ENCODE measurements at places on chromosomes 11 and 22. TPM values are rescaled to one million over a fixed set of nuclear protein-coding genes. Genes with fewer than 3 reads are reported as not detected.

DNA sequence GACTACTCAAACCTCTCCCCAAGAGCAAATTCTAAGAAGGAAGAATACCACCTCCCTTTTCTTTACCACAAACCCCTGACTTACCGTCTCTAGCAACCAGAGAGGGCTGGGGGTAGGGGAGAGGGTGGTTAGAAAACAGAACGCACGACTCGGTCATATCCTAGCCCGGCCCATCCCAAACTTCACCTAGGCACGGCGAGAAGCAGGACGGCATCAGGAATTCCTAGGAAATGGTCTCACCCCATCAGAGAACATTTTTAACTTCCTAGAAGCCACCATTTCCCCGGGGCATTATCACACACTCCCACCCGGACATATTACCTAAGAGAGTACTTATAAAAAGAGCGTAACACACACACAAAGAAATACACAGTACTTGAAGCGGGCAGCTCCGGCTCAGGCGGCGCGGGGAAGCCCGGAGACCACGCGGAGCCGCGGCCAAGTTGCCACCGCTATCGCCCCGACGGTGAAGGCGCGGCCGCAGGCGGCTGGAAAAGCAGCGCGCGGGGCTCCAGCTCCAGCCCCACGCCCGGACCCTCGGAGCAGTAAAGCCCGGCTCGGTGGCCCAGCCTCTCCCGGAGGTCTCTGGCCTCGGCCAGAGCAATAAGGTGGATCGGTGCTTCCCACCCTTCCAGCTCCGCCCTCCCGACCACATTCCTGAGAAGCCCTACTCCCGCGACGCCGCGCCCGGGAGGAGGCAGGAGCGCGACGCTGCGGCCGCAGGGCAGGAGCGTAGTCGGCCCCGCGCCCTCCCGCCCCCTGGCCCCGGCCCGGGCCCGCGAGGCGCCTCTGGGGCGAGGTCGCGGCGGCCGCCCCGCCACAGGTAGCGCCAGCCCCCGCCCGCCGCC is 878 bp downstream of the RRAS2 start:
- DNase-seq: peak; percentile 54

DNA sequence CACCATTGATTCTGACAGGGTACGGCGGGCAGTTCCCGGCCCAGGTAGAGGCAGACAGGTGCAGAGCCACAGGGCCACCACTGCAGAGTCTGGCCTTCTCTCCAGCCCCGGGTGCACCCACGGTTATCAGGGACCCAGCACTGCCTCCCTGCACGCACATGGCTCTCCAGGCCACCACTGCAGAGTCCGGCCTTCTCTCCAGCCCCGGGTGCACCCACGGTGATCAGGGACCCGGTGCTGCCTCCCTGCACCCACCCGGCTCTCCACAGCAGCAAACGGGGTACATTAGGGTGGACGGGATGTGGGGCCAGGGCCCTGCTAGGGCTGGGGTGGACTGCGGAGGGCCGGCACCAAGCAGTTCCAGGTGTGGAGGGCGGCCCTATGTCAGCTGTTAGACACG is 272.9 kb downstream of the BRD1 start:
- no peak for DNase-seq

DNA sequence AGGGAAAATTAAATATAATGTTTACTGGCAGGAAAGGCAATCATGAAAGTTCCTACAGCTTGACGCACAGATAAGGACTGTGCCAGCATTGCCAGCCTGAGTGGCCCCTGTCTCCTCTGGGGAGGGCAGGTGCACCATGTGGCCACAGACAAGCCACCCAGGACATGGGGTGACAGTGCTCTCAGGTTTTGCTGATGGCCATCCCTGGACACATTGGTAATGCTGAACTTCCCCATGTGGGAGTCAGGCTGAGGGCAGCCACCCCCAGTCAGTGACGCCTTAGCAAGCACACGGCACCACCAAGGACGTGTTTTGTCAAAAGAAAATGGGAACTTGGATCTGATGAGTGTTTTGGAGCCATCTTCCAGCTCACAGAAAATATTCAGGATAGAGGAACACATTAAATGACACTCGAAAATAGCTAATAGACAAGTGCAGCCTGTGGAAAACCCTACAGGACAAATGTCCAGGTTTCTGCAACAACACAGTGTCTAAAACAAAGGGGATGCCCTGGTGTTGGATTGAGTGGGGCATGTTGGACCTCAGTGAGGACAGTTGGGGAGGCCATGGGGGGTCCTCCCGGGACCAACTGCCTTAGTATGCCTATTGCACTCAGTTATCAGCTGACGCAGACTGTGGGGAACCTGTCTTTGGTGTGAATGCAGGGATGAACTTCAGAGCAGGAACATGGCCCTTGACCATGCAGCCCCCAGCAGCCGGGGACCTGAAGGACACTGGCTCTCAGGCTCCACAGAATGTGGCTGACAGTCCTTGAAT is 1450.5 kb downstream of the BRD1 start:
- no peak for DNase-seq

DNA sequence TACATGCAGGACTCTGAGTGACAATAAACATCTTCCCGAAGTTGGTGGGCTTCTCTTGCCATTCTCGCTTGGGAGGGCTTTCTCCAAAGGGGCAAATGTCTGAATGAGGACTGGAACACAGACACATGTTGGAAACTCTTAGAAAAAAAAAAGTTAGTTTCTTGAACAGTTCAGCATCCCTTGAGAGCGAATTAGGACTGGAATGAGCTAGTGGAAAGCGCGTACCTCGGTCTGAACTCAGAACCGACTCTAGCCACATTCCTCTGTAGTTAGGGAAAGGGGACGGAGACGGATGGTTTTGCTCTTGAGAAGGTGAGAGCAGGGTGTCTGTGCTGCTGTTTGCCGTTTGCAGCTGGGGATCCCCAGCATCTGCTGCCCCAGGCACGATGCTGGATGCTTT is 517.3 kb downstream of the TBC1D22A start:
- DNase-seq: no peak

GRCh38 chr11:64450168-64450560 is 91.2 kb downstream of the RPS6KA4 start:
- no peak for DNase-seq

GRCh38 chr11:94880216-94880615 is 93.1 kb downstream of the CWC15 start:
- no peak for DNase-seq

- DNase-seq: no peak
Measured at GRCh38 chr11:95379479-95379878, 148.5 kb upstream of the SESN3 start.

GRCh38 chr11:22927793-22928192 is 67.5 kb upstream of the CCDC179 start:
- no peak for DNase-seq

Gene GCAT
- total RNA-seq: 11.9 TPM

Gene CDC42BPG
- total RNA-seq: 0.22 TPM
